ENCODE measurements at places on chromosomes 4 and X. TPM values are rescaled to one million over a fixed set of nuclear protein-coding genes. Genes with fewer than 3 reads are reported as not detected.

HSFX1 gene
- polyA plus RNA-seq, result 2.5 TPM

HGFAC gene
- 0.76 TPM for polyA plus RNA-seq

NOCT gene
- 2.9 TPM for polyA plus RNA-seq

MAGEB18 gene
- not detected for polyA plus RNA-seq

MAGEA12 gene
- not detected for polyA plus RNA-seq

AFP gene
- polyA plus RNA-seq, result 0.43 TPM

TRIM75 gene
- polyA plus RNA-seq, result 0.17 TPM

SH2D1A gene
- 1.3 TPM for polyA plus RNA-seq

MND1 gene
- 6.4 TPM for polyA plus RNA-seq
